ENCODE measurements at places on chromosomes 5 and 9.

GRCh38 chr5:31355337-31355736, 161.9 kb downstream of the CDH6 start:
- no peaks in the 10 kb centered on the region for H3K4me1 ChIP-seq
- no peaks in the 10 kb centered on the region for H3K27me3 ChIP-seq
- no peaks in the 10 kb centered on the region for H3K36me3 ChIP-seq
- H3K27ac ChIP-seq = no peak overlapping the region
- H3K4me3 ChIP-seq = no peak overlapping the region

DNA sequence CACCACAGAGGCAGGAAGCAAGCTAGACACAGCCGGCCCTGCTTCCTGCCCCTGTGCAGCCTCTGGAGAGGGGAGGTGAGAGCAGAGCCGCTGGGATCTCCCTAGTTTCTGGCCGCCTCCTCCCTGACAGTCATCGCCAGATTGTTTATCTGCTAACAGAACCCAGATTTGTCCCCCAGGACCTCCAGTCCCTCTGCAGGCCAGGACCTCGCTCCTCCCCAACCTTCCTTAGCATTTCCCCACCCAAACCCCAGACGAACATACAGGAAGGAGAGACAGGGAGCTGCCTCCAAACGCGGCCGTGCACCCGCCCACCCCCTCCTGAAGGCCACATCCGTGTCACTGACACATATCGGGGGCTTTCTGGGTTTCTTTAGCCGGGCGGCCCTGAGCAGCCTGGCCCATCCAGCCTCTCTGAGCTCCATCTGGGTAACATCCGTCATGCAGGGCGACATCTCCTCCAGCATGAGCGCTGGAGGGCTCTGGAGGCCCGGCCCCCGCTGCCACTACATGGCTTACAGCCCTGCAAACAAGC, 47.5 kb downstream of the DBH start:
- H3K27ac ChIP-seq = peak overlapping the region; percentile 41
- DNase-seq = no peak
- H3K4me1 ChIP-seq = no peaks in the 10 kb centered on the region
- no peaks in the 10 kb centered on the region for H3K27me3 ChIP-seq
- no peaks in the 10 kb centered on the region for H3K36me3 ChIP-seq

DNA sequence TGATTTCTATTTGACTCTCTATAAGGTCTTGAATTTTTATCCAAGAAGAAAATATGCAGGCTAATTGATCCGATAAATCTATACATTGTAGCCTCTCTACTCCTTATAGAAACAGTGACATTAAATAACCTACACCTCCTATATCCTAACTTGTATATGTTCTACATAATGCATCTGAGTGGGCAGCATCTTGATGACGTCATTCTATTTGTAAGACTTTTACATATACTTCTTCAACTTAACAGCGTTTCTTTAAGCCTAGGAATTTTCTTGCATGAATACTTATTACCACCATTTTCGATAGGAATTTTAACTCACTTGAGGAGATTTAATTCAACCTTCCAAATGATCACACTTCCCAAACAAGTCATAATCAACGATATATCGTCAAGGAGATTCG, 869.0 kb downstream of the PTPRD start:
- DNase-seq = no peak
- H3K27ac ChIP-seq = no peak overlapping the region
- no peaks in the 10 kb centered on the region for H3K36me3 ChIP-seq
- H3K27me3 ChIP-seq = no peaks in the 10 kb centered on the region
- no peaks in the 10 kb centered on the region for H3K4me1 ChIP-seq
- H3K4me3 ChIP-seq = no peak overlapping the region

DNA sequence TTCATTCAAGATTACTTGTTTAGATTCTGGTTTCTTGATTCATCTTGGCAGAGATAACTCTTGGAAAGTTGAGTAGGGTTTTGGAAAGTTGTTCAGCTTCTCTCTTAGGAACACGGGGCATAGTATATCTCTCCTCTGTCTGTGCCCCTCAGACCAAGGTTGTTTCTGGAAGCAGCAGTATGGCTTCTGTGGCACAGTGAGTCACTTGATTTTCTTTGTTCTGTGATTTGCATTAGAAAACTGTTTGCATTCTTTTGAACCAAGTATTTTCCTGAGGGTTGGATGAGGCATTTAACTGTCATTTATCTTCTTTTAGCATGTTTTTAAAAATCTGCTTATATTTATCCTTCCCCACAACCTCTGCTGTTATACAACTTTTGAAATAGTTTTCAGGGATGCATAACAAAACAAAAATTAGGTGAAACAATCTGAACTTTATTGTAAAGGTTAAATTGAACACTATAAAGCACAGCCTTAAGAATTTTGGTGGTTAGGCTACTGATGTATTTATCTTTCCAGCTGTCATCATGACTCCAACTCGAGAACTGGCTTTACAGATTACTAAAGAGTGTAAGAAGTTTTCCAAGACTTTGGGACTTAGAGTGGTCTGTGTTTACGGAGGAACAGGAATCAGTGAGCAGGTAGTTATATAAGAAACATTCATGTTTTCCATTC, 26.5 kb downstream of the DDX46 start:
- H3K4me1 ChIP-seq = no peaks in the 10 kb centered on the region
- no peak for DNase-seq
- H3K27me3 ChIP-seq = no peaks in the 10 kb centered on the region
- no peak overlapping the region for H3K4me3 ChIP-seq

Measured in pancreas (tissue), 10 donors.